Activated T-helper 1 cell treated with anti-CD3 and anti-CD28 coated beads, Interleukin-12 subunit alpha, Interleukin-12 subunit beta, Interleukin-2, Interleukin-4 antibody, amounts not matched to agents 30 ng/mL and 10 ng/mL and 1 ng/mL, durations not matched to agents 14 hours and 24 hours and 36 hours (primary cell): ENCODE measurements at places on chromosomes 7 and 10. TPM values are rescaled to one million over a fixed set of nuclear protein-coding genes. Genes with fewer than 3 reads are reported as not detected.

Gene CLRN3
- not detected in 2 replicates for total RNA-seq

Gene SEM1
- 41.2 and 42.8 TPM in 2 replicates for total RNA-seq

DNA sequence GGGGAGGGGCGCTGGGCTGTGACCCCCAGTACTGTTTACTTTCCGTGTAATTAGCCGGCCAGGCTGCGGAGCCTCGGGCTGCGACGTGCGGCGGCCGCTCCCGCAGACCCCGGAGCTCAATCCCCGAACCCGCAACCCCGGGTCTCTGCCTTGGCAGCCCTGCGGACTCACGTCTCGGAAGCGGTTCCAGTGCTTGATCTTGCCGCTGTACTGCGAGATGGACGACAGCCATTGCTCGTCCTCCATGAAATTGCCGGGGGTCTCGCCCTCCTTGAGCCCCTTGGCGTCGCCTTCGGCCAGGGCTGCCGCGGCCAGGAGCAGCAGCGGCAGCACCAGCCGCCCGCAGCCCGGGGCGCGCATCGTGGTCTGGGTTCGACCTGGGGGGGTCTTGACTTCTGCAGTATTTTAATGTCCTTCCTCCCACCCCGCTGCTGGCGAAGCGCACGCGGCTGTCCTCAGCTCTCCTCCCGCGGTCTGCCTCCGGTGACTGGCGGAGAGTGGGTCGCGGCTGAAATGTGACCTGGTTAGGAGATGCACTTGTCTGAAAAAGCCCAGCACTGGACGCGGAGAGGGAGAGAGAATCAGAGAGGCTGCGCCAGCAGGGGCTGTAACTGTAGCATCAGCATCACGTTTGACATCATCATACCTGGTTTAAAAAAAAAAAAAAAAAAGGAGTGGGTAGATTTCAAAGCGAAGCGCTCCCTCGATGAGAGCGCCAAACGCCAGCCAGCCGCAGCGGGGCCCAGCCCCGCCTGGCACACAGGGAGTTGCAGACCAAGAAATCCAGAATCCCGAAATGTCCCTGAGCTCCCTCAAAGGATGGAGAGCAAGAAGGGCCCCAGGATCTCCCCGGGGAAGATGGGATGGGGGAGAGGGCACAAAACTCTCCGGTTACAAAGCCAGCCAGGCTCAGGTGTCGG is at the start of gene SPOCK2:
Gene SPOCK2 (minus strand): TSS at position 583 of the 920 bp plus-strand sequence. CDS start 223 bp downstream, at position 360.
- H3K4me1 ChIP-seq, result peaks cover 65% of the 10 kb centered on the region
- H3K36me3 ChIP-seq, result peaks cover 23% of the 10 kb centered on the region
- peak within 1 kb of the TSS; percentile 99 for H3K27ac ChIP-seq
- H3K27me3 ChIP-seq, result no peaks in the 10 kb centered on the region

GRCh38 chr10:117503244-117504205 is 39.0 kb upstream of the EMX2 start:
- DNase-seq, result no peak
- H3K27ac ChIP-seq, result no peak overlapping the region
- no peak overlapping the region for H3K4me3 ChIP-seq
- H3K4me1 ChIP-seq, result no peaks in the 10 kb centered on the region
- no peaks in the 10 kb centered on the region for H3K36me3 ChIP-seq

DNA sequence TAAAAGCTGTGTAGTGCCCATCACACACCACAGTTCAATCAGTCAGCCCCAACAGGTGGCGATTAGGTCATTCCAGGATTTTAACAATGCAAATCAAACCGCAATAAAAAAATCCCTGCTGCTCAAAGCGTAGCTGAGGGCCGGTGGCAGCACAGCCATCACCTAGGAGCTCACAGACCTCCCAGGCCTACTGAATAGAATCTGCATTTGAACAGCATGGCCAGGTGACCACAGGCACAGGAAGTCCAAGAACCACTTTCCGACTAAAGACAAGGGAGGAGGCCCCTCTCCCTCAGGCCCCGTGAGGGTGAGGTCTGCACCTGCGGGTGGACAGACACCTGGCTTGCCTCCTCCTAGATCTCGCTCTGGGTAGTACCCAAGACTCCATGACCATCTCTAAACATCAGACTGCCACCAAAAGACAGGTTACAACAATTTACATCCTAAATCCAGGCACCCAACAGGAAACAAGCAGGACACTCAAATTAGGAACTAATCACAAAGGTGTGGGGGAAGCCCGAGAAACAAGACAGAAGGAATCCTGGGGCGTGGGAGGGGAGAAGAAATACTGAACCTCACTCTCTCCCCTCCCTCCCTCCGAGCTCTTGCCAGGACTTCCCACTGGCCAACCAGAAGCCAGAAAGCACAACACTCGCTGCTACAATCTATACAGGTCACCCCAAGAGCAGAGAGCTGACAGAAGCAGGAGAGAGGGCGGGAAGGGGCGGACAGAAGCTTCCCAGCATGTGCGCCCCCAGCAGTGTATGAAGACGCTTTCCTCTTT is 19.2 kb downstream of the GNA12 start:
- no peaks in the 10 kb centered on the region for H3K27me3 ChIP-seq
- DNase-seq, result no peak
- H3K27ac ChIP-seq, result no peak overlapping the region

DNA sequence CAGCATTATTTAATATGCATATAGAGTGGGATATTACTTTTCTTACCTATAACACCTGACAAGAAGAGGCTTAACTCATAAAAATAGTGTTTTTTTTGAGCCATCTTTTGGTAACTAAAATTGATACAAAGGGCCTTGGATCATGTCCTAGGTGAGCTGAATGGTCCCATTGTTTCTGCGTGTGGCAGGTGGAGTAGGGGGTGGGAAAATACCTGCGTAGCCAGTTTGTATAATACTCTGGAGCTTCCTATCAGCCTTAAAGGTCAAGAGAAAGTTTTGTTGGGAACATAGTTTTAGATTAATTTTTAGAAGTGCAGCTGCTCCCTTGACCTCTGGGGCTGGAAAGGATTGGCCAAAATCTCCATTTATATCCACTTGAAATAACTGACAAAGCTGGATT is 244.6 kb downstream of the PHTF2 start:
- H3K27ac ChIP-seq, result no peak overlapping the region
- no peak for DNase-seq
- H3K36me3 ChIP-seq, result no peaks in the 10 kb centered on the region
- no peaks in the 10 kb centered on the region for H3K4me1 ChIP-seq
- H3K27me3 ChIP-seq, result peaks cover 5% of the 10 kb centered on the region

Gene ACTR3C
- 8.2 and 9.8 TPM in 2 replicates for total RNA-seq

DNA sequence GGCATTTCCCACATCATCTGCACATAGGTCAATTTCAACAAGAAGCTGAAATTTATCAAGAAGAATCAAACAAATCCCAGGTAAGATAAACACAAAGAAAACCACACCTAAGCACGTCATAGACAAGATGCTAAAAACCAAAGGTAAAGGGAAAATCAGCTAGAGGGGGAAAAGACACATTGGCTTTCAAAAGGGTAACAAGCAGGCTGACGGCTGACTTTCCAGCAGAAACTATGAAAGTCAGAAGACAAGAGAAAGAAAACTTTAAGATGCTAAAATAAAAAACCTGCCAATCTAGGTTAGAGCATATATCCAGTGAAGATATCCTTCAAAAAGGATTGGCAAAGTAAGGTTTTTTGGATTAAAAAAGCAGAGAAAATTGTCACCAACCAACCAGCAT is 59.9 kb upstream of the RHEB start:
- DNase-seq, result no peak
- no peak overlapping the region for H3K4me3 ChIP-seq
- no peaks in the 10 kb centered on the region for H3K4me1 ChIP-seq
- peaks cover 1% of the 10 kb centered on the region for H3K36me3 ChIP-seq
- no peak overlapping the region for H3K27ac ChIP-seq
- H3K27me3 ChIP-seq, result no peaks in the 10 kb centered on the region
